Fibroblast of skin of scalp (primary cell): ENCODE measurements at places on chromosomes 13 and 19.
A peak's percentile ranks its signal among the peaks of the same experiment; 100 is the strongest.

DNA sequence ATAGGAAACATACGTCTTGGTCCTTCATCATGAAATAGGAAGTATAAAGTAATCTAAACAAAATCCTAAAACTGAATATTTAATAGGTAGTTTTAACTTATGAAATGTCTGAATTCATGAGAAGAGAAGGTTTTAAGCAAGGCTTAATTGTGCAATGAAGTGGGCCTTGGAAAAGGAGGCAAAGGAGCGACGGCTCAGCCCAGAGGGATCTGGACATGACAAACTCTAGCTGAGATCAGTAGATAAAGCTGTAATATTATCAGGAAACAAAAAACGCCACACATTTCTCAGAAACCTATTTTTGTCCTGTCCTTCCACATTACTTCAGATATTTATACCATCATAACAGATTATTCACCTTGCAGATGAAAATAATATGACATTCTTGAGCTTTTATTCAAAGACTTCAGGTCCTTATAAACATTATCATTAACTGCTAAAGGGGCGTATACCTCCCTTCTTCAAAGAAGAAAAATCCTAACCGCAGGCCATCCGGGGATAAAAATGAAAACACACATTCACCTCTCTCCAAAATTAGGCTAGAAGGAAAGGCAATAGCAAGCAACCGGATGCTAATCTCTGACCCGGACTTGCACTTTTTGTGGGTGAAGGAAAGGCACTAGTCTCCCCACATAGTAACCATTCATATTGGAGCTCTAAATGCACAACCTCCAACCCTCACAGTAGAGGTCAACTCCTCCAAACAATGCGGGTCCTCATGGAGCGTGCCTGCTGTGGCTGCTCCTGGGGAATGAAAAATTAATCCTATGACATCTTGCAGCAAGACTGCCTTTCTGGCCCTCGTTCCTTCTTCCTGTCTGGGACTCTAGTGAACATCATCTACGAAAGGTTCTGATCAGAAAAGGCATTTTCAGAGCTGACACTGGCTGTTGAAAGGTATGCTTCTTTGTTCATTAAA lies 108.8 kb downstream of the TBC1D4 start:
- DNase-seq: no peak

- DNase-seq: no peak
Observed at GRCh38 chr19:48043675-48044258, at the start of gene CABP5. Gene CABP5 (minus strand): TSS chr19:48044079. CDS start chr19:48043922, 157 bp downstream.

GRCh38 chr13:36059321-36059720 lies 71.9 kb downstream of the DCLK1 start:
- DNase-seq: peak; percentile 16

DNA sequence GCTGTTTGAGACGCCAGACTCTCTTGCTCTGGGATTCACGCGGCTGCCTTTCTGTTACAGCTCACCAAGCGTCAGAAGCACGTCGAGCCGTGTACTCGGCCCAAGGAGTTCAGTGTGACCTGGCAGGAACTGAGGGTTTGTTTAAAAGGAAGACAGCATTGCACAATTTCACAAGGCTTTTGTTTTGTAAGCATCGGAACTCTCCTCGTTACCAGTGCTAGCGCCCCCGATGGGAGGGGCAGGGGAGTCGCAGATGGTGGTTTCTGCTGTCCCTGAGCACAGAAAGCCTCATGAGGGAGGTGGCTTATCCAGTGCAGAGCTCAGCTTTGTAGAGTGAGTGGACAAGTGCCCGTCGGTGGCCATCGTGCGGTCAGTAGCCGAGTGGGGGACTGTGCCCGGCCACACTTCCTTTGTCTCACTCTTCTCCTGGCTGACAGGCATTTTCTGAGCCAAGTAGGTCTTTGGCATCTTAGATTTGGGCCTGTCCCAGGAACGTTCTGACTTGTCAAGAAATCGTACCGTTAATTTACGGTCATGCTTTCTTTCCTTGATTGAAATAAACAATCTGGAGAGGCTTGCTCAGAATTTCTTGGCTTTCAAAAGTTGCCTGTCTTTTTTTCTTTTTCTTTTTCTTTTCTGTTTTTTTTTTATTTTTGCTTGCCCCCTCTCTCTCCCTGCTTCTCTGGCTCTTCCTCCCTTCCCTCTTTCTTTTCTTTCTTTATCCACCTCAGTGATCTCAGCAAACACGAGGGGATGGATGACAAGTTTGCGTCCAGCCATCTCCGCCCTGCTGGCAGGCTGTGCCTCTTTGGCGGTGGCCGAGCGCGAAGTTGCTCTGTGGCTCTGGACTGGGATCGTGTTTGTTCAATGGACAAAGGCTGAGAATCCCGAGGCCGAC lies 7.7 kb downstream of the KDM4B start:
- DNase-seq: peak; percentile 22

DNA sequence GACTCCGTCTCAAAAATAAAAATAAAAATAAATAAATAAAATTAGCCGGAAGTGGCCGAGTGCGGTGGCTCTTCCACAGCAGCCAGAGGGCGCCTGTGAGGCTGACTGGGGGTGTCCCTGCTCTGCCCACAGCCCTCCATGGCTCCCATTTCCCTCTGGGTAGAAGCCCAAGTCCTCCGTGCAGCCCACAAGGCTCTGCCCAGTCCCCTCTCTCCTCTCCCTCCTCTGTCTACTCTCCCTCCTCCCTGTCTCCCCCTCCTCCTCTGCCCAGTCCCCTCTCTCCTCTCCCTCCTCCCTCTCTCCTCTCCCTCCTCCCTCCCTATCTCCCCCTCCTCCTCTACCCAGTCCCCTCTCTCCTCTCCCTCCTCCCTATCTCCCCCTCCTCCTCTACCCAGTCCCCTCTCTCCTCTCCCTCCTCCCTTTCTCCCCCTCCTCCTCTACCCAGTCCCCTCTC lies 20.4 kb downstream of the MISP start:
- DNase-seq: peak; percentile 67

DNA sequence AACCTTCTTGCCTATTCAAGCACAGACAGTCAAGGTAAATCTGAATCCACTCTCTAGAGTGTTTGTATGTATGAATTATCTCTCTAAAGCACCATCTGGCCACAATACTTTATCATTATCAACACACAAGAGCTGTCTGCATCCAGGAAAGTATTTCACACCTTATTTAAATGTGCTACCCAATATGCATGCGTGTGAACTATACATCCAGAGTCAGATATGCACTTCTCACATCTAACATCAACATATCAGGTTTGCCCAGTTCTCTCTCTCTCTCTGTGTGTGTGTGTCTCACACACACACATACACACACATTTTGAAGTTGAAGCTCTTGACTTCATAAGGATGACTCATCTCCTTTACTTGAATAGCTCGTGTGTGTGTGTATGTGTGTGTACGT lies 697.5 kb upstream of the PCDH20 start:
- DNase-seq: no peak

DNA sequence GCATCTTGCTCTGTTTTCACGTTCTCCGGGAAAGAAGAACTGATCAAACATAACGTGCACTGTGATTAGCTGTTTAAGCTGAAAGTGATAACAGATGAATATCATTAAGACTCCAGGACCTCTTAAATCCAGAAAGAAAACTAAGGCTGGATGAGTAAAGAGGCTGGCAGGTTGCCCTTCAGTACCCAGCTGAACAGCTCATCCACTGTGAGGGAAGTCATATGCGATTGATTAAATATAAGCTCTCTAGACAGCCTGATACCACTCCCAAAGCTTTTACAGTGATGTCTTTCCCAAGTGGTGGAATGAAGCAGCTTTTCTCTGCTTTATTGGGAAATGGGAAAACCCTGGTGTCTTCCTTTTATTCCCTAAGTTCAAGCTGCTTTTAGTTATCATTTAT lies 116.9 kb downstream of the EFNB2 start:
- DNase-seq: peak; percentile 94

DNA sequence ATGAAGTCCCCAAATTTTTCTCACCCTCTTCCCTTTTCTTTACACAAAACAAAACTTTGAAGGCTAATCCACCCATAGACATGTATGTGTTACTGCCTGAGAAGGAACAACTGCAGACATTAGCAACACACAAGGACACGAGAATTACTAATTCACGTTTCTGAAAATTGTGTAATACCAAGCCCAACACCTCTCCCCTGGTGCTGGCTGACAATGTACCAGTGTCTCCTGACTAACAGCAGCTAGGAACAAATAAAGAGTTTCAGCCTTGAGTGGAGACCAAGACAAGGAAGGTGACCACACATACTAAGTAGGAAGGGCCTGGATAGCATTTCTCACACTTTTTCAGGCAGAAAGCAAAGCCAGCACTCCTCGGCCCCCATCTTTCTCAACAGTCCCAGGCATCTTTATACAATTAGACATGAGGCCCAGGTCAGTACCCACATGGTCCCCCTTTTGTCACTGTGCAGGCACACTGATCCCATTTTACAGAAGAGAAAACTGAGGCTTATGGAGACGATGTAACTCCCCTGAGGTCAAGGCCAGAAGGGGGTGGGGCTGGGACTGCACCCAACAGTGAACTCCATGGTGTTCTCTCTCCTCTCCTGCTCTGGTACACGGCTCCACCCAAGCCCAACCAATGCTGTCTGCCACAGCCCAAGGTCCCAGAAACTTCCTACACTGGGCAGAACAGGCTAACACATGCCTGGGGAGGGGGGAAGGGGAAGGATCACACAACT lies 8.7 kb downstream of the BRD4 start:
- peak; percentile 54 for DNase-seq
